ENCODE measurements at places on chromosomes 7 and 10. TPM values are rescaled to one million over a fixed set of nuclear protein-coding genes. Genes with fewer than 3 reads are reported as not detected.

The GNAT3 gene
- total RNA-seq, result not detected

The ACTL6B gene
- not detected for total RNA-seq

The SLC29A3 gene
- 15.4 TPM for total RNA-seq

The TSPAN12 gene
- total RNA-seq, result 10.0 TPM

The PAX4 gene
- total RNA-seq, result not detected

The DKK1 gene
- total RNA-seq, result 1.1 TPM

The FAM25C gene
- total RNA-seq, result not detected

The PPP1R3C gene
- 28.1 TPM for total RNA-seq

The NKX1-2 gene
- total RNA-seq, result not detected

The LIPJ gene
- total RNA-seq, result 0.25 TPM
